ENCODE measurements at places on chromosomes 6 and 20.
A peak's percentile ranks its signal among the peaks of the same experiment; 100 is the strongest.

DNA sequence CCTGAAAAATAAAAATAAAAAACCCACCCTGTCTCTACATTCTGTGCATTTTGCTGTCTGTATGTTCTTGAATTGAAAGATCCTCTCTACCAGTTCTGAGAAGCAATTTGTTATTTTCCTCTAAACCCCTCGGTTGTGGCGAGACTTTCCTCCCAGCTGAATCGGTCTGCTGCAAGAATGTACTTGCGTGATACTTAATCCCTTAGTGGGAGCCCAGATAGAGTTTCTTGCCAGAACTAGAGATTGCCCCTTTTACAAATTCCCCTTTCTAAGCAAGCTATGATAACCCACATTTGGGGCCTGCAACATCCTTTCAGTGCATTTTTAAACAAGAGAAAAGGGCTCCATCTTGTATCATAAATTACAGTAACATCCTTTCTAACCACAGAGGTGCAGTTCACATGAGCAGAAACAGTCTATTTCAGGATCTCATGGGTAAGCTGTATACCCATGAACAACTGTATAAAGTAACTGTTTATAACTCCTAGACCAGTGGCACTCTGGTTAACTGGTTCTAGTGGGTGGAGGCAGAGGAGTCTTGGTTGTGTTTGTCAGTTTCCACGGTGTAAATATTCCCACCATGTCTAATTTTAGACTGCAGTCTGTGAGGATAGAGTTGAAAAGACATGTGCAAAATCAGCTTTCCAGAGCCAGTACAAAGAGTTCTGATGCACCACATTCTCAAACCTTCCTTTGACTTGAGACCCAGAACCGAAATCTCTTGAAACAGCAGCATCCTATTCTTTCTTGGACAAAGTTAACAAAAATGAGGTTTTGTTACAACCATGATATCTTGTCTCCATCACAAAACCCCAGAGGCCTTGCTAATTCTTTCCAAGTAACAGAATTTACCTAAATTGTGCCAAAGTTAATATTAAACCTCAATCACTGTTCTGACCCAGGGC is 113.1 kb upstream of the ZNF217 start:
- DNase-seq: no peak

DNA sequence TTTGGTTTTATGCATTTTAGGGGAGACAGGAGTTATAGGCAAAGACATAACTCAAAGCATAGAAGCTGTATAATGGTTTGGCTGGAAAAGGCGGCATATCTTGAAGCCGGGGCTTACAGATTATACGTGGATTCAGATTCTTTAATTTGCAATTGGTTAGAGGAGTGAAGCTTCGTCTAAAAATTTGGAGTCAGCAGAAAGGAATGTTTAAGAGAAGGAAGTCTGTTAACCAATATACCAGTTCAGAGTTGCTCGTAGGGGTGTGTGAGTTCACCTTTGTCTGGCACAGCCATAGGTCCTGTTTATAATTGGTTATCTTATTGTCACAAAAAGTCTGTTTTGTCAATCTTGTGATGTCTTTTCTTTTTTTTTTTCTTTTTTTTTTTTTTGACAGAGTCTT is 8.9 kb downstream of the ARHGAP40 start:
- DNase-seq: no peak

DNA sequence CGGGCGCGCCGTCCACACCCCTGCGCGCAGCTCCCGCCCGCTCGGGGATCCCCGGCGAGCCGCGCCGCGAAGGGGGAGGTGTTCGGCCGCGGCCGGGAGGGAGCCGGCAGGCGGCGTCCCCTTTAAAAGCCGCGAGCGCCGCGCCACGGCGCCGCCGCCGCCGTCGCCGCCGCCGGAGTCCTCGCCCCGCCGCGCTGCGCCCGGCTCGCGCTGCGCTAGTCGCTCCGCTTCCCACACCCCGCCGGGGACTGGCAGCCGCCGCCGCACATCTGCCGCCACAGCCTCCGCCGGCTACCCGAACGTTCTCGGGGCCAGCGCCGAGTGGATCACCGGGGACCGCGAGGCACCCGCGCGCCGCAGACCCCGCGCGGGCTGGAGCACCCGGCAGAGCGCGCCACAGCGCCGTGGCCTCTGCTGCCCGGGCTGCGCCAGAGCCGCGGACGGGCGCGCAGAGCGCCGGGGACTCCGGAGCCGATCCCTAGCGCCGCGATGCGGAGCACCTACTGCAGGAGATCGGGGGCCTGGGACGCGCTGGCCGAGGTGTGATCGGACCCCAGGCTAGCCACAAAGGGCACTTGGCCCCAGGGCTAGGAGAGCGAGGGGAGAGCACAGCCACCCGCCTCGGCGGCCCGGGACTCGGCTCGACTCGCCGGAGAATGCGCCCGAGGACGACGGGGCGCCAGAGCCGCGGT is at the start of gene BMP2:
BMP2 (plus strand) TSS at position 151 of the 692 bp plus-strand sequence. CDS start 2,441 bp downstream, outside the sequence.
- DNase-seq: peak; percentile 29

DNA sequence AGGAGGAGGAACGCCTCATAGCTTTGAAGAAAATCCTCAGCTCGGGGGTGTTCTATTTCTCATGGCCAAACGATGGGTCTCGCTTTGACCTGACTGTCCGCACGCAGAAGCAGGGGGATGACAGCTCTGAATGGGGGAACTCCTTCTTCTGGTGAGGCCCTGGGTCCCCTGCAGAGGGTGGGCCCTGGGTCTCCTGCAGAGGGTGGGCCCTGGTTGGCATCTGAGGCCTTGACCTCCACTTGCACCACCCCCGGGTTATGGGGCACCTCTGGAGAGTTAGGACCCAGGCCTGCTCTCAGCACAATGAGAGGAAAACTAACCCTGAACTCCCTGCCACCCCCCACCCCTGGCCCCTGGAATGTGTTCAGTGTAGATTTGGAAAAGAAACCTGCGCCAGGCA is 47.2 kb downstream of the SYNJ2 start:
- DNase-seq: no peak

DNA sequence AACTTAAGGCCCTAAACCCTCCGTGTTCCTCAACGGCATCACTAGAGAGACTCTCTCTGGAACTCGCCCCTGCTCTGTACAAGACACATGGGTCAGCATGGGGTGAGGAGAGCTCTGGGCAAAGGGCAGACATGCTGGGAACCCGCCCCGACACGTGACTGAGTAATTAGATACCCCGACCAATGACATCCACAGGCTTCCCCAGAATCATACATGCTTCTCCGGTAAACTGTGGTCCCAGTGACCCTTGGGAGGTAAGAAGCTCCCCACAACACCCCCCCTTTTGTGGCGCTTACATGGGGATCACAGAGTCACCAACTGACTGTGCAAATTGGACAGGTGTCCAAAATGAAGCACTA is 31.7 kb upstream of the RPS6KA2 start:
- DNase-seq: no peak

DNA sequence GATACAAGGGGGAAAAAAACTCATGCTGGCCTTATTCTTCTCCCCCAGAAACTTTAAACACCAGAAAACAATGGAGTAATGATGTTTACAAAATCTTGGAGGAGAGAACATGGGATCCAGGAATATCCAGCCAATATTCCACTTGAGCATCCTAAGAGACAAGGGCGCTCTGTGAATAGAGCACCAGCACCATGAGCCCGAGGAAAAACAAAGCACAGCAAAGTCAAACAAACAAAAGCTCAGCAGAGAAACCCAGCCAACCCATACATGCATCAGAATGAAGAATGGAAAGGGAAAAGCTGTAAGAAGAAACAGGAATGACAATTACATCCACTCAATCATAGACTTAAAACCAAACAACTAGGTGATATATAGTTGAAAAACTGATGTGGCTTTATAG is 4.6 kb upstream of the NAA20 start:
- no peak for DNase-seq

GRCh38 chr6:11069760-11070159 is 23.9 kb upstream of the SMIM13 start:
- no peak for DNase-seq

GRCh38 chr6:119330520-119331113 is 18.9 kb downstream of the MAN1A1 start:
- DNase-seq: no peak

DNA sequence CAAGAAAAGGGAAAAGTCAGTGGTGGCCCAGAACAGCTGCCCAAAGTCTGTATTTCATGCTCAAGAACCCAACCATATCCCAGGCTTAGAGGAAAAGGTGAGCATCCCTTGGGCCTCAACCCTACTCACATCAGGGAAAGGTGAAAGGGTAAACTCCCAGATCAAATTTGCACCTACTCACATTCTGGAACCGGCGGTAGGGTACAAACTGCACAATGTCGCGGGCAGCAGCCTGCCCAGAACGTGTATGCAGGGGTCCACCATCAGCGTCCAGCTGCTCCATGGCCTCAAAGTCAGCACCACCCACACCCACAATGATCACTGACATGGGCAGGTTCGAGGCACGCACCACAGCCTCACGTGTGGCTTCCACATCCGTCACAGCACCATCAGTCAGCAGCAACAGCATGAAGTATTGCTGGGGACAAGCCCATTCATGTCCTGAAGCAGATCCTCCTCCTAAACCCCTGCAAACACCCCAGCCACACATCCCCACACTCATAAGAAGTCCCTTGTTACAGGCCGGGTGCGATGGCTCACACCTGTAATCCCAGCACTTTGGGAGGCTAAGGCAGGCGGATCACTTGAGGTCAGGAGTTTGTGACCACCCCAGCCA is 10.9 kb downstream of the SPAG4 start:
- DNase-seq: no peak

DNA sequence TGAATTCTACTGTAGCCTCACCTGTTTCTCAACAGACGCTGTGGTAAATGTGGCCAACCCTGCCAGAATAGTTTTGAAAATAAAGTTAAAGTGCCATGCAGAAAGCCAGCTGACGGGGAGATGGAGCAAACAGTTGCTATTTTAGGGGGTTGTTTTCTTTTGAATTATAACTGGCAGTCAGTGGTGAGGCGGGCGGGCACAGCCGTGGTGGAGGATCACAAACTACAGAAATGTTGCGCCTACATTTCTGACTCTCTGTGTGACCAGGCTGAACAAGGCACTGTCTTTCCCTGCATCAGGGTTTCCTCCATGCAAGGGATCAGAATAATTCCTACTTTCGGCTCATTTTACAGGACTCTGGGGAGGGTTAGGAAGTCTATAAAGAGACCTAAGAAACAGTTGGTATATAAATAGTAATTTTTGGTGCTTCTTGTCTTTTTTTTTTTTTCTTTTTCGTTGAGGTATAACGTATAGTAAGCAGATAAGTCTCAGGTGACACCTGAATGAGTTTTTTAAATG is 17.2 kb downstream of the CHMP4B start:
- DNase-seq: no peak

- DNase-seq: no peak
Observed at GRCh38 chr6:106579281-106579680, 50.0 kb downstream of the RTN4IP1 start.

DNA sequence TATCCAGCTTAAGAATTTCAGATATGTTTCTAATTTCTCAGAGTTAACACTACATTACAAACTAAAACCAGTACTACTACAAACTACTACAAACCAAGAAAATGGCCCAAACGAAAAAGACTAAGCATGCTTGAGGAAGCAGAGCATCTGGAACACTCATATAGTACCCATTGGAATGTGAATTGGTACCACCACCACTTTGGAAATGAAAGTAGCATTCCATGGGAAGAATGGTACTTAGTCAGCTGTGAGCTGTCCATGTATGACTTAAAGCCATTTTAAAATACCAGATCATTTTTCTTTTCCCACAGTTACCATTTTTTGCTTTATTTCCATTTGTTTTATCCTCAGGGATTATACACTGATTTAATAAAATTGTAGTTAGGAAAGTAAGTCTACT is 30.5 kb downstream of the FBXO9 start:
- DNase-seq: no peak

GRCh38 chr6:3370361-3371221 is 86.3 kb downstream of the SLC22A23 start:
- DNase-seq: no peak

DNA sequence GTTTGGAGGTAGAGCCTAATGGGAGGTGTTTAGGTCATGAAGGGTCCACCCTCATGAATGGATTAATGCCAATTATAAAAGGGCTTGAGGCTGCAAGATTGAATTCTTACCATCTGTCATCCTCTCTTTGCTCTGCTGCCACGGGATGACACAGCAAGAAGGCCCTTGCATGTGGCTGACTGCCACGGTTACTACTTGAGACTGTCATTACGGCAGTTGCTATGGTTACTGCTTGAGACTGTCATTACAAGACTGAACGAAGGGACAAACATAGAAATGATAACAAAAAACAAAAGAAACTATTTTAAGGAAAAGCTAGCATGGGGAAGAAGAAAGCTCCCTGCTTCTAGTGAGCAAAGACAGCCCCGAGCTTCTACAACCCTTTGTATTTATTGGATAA is 715.0 kb downstream of the TFAP2A start:
- no peak for DNase-seq

DNA sequence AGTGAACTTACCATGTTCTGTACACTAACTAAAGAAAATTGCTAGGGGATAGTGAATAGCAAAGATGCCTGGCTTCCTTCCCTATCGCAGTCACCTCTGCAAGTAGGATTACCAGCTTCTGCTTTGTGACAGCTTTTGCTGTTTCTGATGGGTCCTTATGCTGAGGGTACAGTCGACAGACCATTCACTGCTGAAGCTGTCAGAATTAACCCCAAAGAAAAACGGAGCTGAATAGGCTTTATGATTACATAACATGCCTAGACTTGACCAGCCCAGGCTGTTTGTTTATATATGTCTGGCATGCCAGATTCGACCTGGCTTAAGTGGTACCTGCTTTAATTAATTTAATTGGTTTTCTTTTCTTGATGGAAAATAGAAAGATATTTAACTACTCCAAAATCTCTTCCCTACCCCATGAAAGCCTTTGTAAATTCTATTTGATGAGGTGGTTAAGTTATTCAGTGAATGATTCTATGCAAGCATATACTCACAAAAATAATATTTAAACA is 21.7 kb upstream of the PRELID3B start:
- no peak for DNase-seq

GRCh38 chr6:155024391-155025027 is 29.4 kb downstream of the TIAM2 start:
- no peak for DNase-seq

GRCh38 chr6:43491750-43492661 is 14.6 kb downstream of the TJAP1 start:
- DNase-seq: no peak

DNA sequence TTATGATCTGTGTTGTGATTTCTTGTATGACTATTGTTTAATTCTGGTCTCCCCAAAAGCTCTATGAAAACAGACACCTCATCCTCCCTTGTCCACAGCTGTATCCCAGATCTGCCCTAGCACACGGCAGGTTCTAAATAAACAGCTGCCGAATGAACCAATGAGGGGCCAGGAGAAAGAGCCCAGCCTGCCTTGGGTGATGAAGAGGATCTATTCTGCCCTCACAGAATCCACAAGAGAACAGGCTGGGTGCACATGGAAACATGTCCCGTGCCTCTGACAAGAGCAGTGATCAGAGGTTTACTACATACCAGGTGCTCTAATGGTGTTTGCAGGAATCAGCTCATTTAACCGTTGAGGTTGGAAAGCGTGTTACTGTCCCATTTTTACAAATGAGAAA is 15.6 kb upstream of the TLDC2 start:
- DNase-seq: no peak

GRCh38 chr20:43386878-43387277 is 70.8 kb upstream of the SRSF6 start:
- no peak for DNase-seq

GRCh38 chr6:4491501-4492260 is 284.5 kb upstream of the CDYL start:
- DNase-seq: no peak

All from A549 (cell line).